ENCODE measurements at places on chromosomes 5 and 9. TPM values are rescaled to one million over a fixed set of nuclear protein-coding genes. Genes with fewer than 3 reads are reported as not detected.

CCDC183 gene
- total RNA-seq = 1.4 TPM

HMCN2 gene
- 12.1 TPM for total RNA-seq

PNPLA7 gene
- 0.17 TPM for total RNA-seq

SHISAL2B gene
- total RNA-seq = not detected

SLU7 gene
- total RNA-seq = 44.5 TPM

TMEM215 gene
- total RNA-seq = not detected

OTULINL gene
- 0.58 TPM for total RNA-seq

FAM81B gene
- total RNA-seq = not detected

OLFM1 gene
- not detected for total RNA-seq

TMEM252 gene
- total RNA-seq = not detected

SLC46A2 gene
- total RNA-seq = not detected

PHF24 gene
- total RNA-seq = not detected

RNF183 gene
- total RNA-seq = not detected

SLC31A1 gene
- total RNA-seq = 15.1 TPM

BASP1 gene
- total RNA-seq = 164 TPM

PRSS3 gene
- total RNA-seq = not detected

GZMA gene
- total RNA-seq = not detected

SLC4A9 gene
- total RNA-seq = not detected

STING1 gene
- total RNA-seq = 92.7 TPM

NFX1 gene
- total RNA-seq = 23.4 TPM

PCDHB7 gene
- 2.0 TPM for total RNA-seq

TEK gene
- 3.3 TPM for total RNA-seq

ZFP2 gene
- 0.92 TPM for total RNA-seq

TMED7 gene
- total RNA-seq = 115 TPM

SPINK1 gene
- not detected for total RNA-seq

CDO1 gene
- total RNA-seq = 2.7 TPM

CLIC3 gene
- total RNA-seq = 0.52 TPM

ADAMTS19 gene
- total RNA-seq = not detected

FAM221B gene
- total RNA-seq = not detected

SLC6A18 gene
- not detected for total RNA-seq

BTNL3 gene
- total RNA-seq = not detected

PCDHB16 gene
- total RNA-seq = 12.2 TPM

HTR1A gene
- not detected for total RNA-seq

HMMR gene
- total RNA-seq = 127 TPM

PCDHGB5 gene
- total RNA-seq = 2.1 TPM

GDNF gene
- total RNA-seq = 0.40 TPM

TIMD4 gene
- not detected for total RNA-seq

GARNL3 gene
- total RNA-seq = 1.2 TPM

PPP1R26 gene
- total RNA-seq = 8.1 TPM

DDX4 gene
- not detected for total RNA-seq

PFN3 gene
- not detected for total RNA-seq

KIF20A gene
- total RNA-seq = 108 TPM

BRD8 gene
- total RNA-seq = 60.0 TPM

CAMK4 gene
- total RNA-seq = 0.52 TPM

IFNA6 gene
- not detected for total RNA-seq

All from LHCN-M2 (cell line).